ENCODE measurements at places on chromosomes 3 and 15.

- DNase-seq = no peak
Observed at GRCh38 chr15:82572986-82573385, 32.7 kb upstream of the RPS17 start.

GRCh38 chr3:126896067-126896441 is 86.9 kb upstream of the PLXNA1 start:
- DNase-seq = no peak

GRCh38 chr3:133945381-133946095 is 49.9 kb upstream of the RAB6B start:
- no peak for DNase-seq

DNA sequence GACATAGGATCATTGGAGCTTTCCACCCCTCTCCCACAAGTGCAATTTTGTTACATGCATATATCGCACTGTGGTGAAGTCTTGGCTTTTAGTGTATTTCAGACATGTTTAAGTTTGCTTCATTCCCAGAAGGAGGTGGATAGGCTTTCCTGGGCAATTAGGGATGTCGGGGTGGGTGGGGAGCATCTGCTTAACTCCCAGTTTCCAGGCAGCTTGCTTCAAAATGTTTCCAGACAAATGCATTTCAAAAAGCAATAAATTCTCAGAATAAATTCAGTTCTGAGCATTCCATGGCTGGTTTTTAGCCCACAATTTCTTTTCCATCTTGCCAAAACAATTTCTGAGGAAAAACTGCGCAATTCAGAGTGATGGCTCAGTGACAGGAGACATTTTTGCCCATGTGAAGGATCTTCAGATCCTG is 227.7 kb upstream of the ZPLD1 start:
- DNase-seq = no peak

GRCh38 chr3:30527720-30528119 is 78.7 kb upstream of the TGFBR2 start:
- no peak for DNase-seq

DNA sequence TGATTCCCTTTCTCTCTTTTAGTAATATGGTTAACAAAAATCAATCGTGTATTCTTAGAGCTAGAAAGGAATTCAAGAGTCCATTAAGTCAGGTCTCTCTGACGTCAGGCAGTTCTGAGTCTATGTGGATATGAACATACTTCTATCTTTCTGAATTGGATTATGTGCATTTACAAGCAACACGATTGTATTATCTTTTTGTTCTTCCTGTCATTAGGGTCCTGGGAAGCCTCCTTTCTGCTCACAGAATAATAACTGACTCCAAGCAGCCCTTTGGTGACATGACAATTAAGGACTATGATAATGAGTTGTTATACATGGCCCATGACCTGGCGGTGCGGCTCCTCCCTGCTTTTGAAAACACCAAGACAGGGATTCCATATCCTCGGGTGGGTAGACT is 14.0 kb downstream of the EDEM1 start:
- DNase-seq = no peak

DNA sequence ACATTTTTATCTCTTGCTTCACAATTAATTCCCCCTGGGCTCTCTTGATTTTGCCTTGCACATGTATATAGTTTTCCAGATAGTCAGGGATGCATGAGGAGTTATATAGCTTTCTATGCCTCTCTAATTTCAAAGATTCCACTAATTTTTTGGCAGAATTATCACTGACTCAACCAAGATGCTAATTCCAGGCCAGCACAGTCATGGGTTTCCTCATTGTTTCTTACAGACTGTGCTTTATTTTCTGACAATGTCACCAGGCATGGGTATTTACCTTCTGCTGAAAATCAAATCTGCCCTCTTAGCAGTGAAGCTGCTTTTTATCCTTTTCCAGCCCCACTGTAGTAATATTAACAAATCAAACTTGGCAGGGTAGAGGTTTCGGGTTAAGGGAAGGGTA is 1520.6 kb upstream of the CADM2 start:
- no peak for DNase-seq

GRCh38 chr3:72769758-72770540 is 78.3 kb downstream of the SHQ1 start:
- DNase-seq = no peak

DNA sequence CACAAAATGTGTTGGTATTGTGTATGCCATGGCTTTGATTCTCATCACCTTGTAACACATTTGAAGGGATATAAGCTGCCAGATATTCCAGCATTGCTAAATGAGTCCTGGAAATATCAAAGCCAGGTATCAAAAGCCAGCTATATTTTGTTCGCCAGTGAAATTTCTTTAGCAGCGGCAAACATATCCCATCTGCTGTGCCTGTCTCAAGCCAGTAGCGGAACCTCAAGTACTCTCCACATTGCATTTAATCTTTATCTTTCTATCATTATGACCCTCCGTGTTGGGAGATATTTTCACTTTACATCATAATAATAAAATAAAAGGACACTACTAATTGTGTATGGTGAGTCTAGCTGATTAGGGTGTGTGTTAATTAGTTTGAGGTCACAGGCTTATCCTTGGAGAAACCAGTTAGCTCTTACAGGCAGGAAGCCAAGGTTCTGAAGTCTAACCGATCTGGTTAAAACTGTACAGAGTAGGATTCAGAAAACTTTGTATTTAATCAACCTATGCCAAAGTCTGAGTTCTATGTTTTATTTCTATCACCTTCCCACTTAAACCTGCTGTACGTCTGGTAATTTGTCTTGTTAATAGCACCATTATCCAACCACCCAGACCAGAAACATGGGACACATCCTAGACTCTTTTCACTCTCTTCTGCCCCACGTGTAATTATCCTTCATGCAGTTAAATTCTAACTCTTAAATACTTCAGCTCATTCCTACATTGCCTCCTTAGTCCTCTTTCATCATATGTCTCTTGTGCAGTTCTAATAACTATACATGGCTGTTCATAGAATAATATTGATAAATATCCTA is 14.5 kb downstream of the TIPARP start:
- DNase-seq = no peak

GRCh38 chr15:70976851-70977250 is 84.2 kb downstream of the LRRC49 start:
- no peak for DNase-seq

DNA sequence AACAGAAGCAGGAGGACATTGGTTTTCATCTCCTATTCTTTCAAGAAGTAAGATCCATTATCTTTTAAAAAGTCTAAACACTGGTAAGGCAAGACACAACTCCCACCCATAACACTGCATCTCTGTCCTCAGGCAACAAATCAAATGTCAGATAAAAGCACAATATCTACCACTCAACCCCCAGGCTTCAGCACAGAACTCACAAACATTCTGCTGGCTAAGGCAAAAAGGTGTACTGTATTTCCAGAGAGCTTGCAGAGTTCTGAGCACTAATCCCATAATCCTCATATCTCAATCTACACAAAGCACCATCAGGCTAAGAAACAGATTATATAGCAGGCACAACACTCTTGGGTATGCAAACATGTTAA is 20.9 kb downstream of the RAF1 start:
- no peak for DNase-seq

DNA sequence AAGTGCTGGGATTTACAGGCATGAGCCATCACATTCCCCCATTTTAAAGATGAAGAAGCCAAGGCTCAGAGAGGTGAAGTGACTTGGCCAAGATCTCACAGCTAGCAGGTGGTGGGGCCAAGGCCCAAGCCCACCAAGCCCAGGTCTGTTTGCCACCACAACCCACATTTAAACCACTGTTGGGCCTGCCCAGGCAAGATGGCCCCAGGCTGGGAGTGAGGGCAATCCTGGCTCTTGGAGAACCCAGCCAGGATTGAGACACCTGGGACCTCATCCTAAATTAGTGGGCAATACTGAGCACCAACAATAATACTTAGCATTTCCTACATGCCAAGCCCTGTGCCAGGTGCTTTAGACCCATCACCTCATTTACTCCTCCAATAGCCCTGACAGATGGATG is 6.9 kb downstream of the IGDCC3 start:
- no peak for DNase-seq

GRCh38 chr3:8650583-8651416 is 6.2 kb upstream of the SSUH2 start:
- no peak for DNase-seq

DNA sequence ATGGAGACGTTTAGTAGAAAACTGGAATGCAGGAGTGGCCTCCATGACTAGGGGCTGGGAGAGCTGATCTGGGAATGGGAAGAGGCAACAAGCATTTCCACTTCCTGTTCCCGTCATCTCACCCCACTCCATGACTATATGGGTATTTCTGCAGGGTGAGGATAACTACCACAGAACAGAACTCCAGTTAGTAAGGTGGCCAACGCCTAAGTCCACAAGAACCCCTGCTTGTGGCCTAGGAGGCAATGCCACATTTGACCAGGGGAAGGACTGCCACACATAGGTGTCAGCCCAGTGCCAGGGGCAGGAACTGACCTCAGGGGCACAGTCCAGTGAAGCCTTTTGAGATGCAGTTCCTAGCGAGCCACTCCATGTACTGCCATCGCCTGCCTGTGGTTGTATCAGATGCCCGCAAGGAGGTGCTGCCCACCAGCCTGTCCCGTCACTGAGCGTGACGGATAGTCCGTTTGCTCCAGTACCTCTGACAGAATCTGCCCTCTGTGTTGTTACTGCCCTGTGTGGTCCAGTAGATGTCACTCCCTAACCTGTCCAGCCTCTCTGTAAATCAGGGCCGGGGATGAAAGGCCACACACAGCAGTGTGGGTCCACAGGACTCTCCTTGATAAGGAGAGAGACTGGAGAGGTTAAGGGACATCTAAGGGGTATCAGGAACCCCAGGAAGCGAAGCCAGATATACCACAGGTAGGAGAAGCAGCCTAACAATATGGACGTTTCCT is 3.5 kb upstream of the MTFMT start:
- DNase-seq = no peak

- DNase-seq = peak; percentile 81
Observed at GRCh38 chr3:100254168-100254777, 6.5 kb upstream of the TBC1D23 start.

DNA sequence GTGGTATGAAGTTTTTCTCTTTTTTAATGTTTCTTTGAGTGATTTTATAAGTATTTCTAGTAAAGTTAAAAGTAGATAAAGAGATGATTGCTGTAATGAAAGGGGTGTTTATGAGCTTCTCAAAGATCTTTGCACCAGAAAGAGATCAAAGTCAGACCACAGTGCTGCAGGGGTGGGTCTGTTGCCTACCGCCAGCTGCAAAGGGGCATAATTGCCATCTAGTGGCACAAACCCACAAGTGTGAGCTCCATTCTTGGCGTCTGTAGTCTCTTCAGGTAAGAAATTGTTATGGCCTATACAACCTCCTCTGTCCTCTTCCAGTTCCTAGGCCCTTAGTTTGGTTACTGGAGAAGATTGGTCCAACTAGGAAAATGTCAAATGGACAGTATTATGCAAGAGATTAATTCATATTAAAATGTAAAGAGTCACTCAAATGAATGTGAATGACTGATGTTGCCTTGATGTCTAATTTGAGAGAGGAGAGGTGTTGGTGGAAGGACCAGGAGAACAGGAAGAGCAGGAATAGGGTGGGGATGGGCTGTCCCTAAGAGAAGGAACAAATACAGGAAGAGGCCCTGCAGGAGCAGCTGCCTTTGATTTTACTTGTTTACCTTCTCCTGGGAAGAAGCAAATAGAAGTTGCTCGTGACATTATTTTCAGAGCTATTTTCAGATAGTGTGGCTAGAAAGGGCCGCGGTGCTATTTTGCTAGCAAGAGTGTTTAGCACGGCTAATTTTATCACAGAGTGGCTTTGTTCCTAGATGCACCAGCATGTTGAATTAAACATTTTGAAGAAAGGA is 53.0 kb upstream of the GSK3B start:
- peak; percentile 83 for DNase-seq

GRCh38 chr3:74288761-74289160 is 325.7 kb downstream of the CNTN3 start:
- no peak for DNase-seq

DNA sequence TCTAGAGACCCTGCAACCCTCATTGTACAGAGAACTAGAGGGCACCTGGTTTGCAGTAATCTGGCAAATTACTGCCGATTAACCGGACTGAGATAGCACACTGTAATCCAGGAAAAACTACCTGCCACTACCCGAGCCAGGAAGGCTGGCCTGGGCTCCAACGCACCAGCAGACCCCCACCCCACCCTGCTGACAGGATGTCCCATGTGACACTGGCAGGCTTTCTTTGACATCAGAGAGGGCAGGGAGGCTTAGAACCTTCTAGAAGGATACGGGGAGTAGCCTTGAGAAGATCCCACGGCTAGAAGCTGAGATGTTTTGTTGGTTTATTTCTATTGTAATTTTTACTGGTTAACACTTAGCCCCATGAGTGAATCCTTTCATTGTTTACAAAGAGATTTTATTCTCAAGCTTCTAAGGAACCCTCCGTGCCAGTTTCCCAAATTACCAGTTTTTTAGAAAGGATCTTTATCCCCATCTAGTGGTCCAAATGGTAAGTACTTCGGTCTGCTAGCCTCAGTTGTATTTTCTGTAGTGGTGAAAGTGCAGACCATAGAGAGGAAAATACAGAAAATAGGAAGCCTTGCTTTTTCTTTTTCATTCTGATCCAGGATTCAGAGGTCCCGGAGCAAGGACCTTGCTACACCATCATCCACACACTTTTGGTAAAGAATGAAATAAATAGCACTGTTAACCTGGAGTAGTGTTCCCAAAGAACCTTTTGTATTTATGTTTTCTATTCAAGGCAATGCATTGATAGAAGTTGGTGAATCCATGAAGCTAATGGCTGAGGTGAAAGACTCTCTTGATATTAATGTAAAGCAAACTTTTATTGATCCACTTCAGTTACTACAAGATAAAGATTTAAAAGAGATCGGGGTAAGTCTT is 81.9 kb upstream of the ADAMTSL3 start:
- no peak for DNase-seq

DNA sequence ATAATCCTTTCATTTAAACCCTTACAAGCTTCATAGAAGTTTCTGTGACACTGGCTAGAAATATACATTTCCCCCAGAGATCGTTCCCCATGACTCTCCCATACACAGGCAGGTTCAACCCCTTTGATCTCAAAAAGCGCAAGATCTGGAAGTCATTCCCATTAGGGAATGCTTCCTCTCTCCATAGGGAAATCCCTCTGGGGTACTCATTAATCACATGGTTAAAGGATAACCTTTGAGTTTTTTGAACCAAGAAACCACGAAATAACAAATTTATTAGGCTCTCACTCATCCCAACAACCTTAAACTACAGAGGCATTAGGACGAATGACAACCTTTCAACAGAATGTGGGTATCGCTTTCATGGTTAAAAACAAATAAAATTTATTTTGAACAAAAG is 211.9 kb upstream of the PRICKLE2 start:
- no peak for DNase-seq

GRCh38 chr3:30586096-30586805 is 20.1 kb upstream of the TGFBR2 start:
- DNase-seq = no peak

Measured in NCI-H2081 (cell line).